ENCODE measurements at places on chromosomes 11 and 22.

GRCh38 chr11:34558673-34559072 lies 45.1 kb upstream of the ELF5 start:
- DNase-seq = no peak

GRCh38 chr11:126485021-126485792 lies 129.7 kb downstream of the ST3GAL4 start:
- peak; percentile 60 for DNase-seq

DNA sequence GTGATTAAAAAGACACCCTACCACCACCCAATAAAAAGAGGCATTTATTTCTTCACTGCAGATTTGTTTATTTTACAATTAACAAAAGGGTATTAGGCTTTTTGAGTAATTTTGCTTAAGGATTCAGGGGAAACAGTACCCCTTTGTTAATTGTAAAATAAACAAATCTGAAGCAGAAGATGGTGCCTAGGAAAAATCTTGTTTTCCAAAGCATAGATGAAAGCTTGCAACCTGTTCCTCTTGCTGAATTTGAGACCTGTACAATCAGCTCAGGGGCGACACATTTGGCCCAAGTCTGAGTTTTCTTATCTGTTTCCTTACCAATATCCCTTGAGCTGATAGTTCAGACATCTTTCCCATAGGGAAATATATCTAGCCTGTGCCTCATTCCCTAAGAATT lies 171.9 kb downstream of the GRIA4 start:
- DNase-seq = no peak

DNA sequence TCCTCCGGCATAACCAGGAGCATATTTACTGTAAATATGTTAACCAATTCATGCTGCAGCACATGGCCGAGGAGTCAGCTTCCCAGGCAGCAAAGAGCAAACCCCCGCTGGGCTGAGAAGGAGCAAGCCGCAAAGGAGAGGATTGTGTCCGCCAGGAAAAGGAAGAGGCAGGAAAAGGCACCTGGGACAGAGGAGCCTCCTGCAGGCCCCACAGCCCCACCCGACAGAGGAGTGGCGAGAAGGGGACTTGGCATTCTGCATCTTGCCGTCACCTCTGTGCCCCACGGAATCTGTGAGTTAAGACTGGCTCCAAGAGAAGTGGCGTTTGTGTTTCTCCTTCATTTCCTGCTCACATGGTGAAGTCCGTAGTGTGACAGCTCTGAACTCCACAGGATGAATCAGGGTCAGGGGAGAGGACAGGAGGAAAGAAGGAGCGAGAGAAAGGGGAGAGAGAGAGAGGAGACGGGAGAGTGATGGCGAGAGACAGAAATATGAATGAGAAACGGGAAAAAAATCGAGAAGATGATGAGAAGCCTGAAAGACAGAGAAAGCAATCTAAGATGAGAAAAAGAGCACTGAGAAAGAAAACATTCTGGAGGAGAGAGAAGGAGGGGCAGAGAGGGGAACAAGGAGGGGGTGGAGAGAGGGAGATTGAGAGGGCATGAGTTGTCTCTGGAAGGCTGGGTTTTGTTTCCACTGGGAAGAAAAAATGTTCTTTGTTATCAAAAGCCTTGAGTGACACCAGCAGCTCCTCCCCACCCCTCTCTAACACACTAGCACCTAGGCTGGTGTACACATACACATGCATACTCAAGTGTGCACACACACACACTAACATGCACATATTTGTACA lies 489.6 kb downstream of the MN1 start:
- peak; percentile 29 for DNase-seq

DNA sequence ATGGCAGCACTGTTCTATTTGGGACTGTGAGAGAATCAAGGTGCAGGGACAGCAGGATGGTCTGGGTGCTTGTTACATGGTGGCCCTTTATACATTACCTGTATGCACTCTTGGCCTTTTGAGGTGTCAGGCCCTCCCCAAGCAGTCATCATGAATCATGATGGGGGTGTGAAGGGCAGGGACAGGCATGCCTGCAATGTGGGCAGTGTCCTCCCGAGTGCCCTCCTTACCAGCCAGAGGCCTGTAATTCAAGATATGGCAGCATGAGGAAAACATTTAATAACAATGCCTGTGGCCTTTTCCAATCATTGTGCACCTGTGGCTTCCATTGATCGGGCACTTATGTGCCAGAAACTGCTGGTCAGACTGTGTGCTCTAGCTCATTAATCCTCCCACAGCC lies 25.5 kb upstream of the CYP2D6 start:
- no peak for DNase-seq

DNA sequence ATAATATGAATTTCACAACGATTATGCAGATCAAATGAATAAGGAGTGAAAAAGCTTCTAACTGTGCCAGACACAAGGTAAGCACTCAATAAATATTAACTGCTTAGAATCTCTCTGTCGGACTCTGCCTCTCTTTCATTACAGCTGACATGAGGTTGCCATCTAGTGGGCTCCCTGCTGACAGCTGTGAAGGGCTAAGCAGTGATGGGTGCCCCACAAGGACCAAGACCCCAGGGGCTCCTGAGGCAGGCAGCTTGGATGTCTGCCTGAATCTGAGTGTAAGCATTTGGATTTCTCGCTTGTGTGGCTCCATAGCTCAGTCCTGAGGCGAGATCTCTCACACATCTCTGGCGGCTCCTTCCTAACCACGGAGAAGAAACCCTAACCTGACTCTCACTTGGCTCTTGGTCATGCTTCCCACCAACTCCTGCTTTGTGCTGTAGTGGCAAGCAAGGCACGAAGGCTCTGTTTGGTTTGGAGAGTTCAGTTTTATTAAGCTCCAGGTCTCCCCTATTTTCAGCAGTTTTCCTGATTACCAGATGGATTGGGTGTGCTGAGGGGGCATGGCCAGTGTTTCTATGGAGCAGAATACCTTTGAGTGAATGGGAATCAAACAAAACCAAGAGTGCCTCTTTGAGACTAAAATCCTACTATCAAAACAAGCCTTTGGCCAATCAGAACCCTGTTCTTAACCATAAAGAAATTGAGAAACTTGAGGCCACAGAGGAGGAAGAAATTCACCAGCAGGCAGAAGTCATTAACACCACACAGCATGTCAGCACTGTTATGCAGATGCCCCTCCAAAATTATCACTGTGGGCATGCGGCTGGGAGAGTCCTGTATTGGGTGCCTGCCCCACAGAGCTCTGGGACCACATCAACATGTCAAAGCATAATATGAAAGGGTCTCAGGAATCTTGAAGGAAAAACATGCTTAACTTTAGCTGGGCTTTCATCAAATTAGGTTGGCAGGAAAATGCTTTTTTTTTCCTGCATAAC lies 152.8 kb upstream of the NTM start:
- DNase-seq = peak; percentile 8

- DNase-seq = peak; percentile 83
These were observed 48.4 kb downstream of the GRAMD1B start for GRCh38 chr11:123478352-123478987.

GRCh38 chr11:78961247-78961646 lies 386.6 kb upstream of the NARS2 start:
- DNase-seq = no peak

DNA sequence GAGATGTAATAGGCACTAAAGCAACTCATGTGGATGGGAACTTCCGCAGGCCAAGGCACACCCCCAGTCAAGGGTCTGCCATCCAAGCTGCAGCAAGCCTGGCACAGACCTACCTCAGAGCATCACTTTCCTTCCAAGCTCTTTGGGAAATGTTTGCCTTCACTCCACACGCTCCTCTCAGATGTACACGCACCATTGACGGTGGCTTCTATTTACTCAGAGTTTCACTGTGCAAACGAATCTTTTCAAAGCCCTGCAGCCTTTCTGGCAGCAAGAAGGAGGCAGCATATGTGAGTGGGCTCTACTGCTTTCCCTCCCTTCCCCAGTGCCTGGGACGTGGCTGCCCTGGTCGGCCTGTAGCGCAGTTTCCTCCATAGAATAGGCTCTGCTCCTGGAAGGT lies 60.9 kb upstream of the USP47 start:
- DNase-seq = no peak
